ENCODE measurements at places on chromosomes 3 and 15.

- DNase-seq, result no peak
Measured at GRCh38 chr15:64288999-64289398, 67.0 kb downstream of the CSNK1G1 start.

DNA sequence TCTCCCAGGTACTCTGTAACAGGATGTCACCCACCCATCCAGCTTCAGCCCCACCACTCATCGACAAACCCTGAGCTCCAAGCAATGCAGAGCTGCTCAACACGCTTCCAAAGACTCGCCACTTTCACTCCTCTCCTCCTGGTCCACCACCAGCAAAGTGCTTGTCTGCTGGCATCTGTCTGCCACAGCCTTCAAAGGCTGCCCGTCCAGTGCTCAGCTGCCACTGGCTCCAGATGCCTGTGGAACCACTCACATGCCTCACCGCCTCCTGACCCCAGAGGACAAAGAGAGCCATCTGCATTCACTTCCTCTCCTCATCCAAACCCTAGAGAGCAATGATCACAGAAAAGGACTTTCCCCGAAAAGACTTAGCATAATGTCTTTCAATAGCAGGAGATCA lies 109.5 kb upstream of the OCA2 start:
- no peak for DNase-seq

DNA sequence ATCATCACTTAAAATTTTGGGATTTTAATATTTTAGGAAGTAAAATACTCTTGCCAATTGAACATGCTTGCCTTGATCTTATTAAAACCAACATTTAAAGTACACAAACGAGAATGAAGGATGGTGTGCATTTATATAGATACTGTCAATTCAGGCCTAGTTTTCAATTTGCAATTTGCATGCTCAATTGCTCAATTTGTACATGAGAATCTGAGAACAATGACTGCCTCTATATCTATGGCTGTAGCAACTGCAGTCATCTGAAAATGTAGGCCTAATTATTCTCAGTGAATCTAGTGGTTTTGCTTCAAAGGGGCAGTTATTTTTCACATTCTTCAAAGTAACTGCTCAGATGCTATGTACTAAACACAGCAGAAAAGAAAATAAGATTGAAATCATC lies 18.8 kb downstream of the ZBBX start:
- no peak for DNase-seq

DNA sequence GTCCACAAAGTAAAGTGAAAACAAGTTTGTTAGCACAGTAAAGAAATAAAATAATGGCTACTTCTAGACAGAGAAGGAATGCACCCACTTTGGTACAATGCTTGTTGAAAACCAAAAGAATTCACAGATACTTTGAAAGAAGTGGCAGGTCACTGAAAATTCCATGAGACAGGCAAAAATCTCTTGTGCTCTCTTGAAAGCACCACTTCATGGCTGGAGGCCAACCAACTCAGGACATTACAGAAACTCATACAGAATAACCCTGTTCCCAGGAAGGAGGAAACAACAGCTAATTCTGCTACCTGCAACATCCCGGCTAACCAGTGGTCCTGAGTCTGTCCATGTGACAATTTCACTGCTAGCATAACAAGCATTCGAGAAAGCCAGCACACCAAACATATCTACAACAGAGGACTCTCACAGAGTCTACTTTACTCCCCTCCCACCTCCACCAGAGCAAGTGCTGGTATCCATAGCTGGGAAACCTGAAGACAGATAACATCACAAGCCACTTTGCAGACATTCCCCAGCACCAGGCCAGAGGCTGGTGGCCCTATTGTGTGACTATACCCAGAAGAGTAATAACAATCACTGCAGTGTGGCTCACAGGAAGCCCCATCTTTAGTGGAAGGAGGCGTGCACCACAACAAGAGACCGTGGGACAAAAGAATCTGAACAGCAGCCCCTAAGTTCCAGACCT lies 255.3 kb upstream of the SLITRK3 start:
- DNase-seq, result no peak
